ENCODE measurements at places on chromosomes 13 and 19.

DNA sequence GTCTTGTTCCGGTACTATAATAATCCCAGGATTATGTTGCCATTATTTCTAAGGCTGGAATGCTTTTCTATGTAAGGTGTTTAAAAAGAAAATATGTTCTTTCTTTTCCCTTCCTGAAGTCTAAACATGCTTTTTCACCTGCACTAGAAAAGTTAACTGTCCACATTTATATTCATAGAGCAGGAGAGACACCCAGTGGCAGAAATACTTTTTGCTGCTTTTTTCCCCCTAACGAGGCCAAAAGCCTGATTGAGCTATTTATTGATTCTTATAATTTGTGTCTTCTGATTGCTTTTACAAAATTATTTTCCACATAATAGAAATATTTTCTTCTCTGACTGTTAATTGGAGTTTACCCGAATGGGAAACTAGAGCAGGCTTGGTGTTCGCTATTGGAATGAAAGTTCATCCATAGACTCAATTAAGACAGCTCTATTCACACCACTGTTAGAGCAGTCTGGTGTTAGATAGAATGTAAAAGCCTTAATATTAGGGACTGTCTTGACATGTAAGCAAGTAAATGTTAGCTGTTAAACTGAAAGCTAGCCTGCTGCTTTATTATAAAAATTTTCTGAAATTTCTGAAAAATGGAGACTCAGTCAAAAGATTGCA lies 15.8 kb downstream of the GPR180 start:
- DNase-seq: no peak
- peaks cover 3% of the 10 kb centered on the region for H3K36me3 ChIP-seq
- no peaks in the 10 kb centered on the region for H3K27me3 ChIP-seq

GRCh38 chr19:46629546-46630025 lies 4.7 kb upstream of the PTGIR start:
- H3K27ac ChIP-seq: peak overlapping the region; percentile 79
- peaks cover 37% of the 10 kb centered on the region for H3K4me1 ChIP-seq
- H3K4me3 ChIP-seq: no peak overlapping the region
- no peak for DNase-seq
- H3K36me3 ChIP-seq: no peaks in the 10 kb centered on the region
- no peaks in the 10 kb centered on the region for H3K27me3 ChIP-seq

DNA sequence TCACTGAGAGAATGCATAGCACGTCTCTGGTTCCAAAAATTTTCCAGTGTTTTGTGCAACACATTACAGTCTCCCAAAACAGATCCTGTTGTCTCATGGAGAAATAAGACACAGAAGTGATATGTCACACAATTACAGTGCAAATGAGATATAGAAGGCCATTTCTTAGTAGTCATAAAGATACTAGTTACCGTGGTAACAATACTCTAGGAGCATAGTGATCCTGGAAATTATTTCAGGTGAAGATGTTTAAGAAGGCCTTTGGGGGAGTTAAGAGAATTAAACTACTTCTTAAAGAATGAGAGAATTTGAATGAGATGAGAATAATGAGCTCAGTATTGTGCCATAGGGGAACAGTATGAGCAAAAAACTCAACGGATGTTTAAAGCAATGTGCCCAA lies 628.0 kb upstream of the MIR17HG start:
- H3K4me1 ChIP-seq: no peaks in the 10 kb centered on the region
- no peak overlapping the region for H3K4me3 ChIP-seq
- H3K27me3 ChIP-seq: no peaks in the 10 kb centered on the region
- no peaks in the 10 kb centered on the region for H3K36me3 ChIP-seq

DNA sequence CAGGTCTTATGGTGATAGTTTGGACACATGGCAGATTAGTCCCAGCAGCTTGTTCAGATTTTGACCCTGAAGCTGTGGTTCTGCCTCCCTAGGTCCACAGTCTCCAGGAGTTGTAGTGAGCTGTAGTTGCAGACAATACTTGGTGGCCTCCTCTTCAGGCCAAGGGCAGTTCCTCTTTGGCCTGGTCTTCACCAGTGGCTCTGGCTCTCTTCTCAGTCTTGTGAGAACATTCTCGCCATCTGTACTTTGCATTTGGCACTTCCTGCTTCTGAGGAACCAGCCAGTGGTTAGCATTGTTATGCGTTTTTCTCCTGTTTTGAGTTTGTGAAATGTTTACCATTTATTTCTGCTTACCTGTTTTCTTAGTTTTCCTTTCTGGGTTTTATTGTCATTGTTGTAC lies 40.7 kb downstream of the PCCA start:
- H3K4me1 ChIP-seq: peaks cover 5% of the 10 kb centered on the region
- no peak for DNase-seq
- no peak overlapping the region for H3K4me3 ChIP-seq
- no peak overlapping the region for H3K27ac ChIP-seq
